ENCODE measurements at places on chromosomes 12 and 14.
A peak's percentile ranks its signal among the peaks of the same experiment; 100 is the strongest.

DNA sequence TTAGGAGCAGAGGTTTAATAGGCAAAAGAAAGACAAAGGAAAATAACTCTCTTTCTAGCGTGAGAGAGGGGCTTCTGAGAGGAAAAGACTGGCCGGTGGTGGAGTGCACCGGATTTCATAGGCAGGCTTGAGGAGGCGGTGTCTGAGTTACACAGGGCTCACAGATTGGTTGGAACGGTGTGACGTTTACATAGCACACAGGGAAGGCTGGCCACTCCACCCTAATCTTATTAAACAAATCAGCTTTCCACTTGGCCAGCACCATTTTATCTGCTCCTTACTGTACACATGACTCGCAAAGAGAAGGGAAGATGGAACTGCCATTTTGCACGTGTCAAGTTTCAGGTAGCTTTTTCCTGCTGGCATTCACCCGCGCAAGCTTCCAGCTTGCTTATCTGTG, 587.7 kb downstream of the RPL10L start:
- no peak for DNase-seq

GRCh38 chr14:59870277-59871165, at the start of gene RTN1:
RTN1 (minus strand) TSS chr14:59870776; CDS start chr14:59870630, 146 bp downstream.
- DNase-seq: peak; percentile 66

DNA sequence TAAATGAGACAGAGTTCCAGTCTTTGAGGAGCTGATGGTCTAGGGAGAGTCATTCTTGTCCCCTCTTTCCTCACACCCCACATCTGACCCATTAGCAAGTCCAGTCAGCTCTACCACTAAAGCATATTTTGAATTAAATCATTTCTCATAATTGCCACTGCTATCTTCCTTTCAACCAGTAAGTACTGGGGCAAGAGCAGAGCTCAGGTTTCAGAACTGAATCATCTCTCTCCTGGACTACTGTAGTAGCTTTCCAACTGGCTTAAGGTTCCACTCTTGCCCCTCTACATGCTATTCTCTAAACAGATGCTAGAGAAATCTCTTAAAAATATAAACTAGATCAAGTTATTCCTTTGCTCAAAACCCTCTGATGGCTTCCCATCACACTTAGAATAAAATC, 218.3 kb downstream of the TTC6 start:
- DNase-seq: no peak

DNA sequence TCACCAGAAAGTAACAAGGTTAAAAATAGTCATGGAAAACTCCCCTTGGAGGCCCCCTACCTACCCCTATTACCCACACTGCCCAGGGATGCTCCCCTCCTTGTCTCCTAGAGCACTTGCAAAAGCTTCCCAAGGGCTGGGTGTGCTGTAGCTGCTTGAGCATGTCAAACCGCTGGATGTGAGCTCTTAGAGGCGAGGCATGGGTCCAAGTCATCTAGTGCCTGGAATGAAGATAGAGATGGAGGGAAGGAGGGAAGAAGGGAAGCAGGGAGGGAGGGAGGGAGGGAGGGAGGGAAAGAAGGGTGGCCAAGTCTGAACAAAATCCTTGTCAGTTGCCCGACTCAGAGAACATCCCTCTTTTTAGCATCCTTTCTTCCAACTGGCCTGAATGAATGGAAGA, 43.1 kb downstream of the LTBP2 start:
- no peak for DNase-seq

GRCh38 chr14:77593501-77593961, 22.9 kb downstream of the SPTLC2 start:
- DNase-seq: no peak

DNA sequence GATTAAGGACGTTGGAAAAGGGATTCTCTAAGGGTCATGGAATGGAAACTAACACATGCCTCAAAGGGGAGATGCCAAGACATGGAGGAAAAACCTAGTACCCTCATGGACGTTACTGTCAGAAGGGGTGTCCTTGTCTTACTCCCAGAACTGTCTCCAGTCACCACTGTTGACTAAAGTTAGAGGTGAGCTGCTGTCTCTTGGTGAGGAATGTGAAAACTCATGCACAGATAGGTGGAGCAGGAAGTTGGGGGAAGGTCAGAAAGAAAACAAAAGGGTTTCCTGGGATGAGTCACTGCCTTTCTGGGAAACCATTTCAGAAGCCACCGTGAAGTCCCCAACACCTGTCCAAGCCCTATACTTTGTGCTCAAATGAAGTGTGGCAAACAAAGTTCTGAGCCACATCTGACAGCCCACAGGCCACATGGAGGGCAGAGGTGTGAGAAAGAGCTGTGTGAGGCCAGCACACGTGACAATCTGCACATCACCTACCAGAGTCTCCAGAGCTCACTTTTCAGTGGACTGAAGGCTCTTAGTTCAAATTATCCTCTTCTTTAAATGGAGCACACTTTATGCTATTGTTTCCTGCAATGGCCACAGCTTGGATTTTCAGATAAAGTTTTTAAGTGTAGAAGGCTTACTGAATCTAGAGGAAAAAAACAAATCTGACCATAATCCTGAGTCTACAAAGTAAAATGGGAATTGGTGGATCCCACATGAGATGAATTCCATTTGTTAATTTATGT, 92.9 kb upstream of the EGLN3 start:
- no peak for DNase-seq

DNA sequence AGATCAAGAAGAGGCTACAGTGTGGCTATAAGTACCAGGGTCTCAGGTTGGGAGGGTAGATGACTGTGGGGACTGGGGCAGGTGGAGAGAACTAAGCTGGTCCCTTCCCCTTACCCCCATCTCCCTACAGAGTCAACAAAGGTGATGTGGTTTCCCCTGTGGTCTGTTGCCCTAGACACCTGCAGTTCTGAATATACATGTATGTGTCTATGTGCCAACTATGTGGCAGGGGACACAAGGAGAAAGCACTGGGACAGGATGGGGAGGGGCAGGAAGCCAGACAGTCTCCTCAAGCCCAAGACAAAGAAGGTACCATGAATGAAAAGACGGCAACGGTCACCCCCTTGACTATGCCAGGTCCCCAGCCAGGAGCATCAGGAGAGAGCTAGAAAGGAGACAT, 4.5 kb upstream of the HDAC7 start:
- DNase-seq: no peak

DNA sequence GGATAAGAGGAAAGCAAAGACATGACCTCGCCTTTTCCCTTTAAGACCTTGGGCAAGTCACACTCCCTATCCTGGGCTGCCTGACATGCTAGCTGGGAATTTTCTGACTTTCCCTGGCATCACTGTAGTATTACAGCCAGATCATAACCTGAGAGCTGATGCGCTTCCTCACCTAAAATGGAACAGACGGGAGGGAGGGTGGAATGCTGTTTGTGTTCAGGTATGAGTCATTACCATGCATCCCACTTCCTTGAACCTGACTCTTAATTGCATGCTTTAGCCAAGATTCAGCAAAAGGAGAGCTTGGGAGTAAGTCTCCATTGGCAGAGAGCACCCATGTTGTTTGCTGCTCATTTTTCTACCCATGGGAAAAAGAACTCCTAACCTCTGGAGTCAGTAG, 156.5 kb downstream of the KCNK10 start:
- DNase-seq: no peak

DNA sequence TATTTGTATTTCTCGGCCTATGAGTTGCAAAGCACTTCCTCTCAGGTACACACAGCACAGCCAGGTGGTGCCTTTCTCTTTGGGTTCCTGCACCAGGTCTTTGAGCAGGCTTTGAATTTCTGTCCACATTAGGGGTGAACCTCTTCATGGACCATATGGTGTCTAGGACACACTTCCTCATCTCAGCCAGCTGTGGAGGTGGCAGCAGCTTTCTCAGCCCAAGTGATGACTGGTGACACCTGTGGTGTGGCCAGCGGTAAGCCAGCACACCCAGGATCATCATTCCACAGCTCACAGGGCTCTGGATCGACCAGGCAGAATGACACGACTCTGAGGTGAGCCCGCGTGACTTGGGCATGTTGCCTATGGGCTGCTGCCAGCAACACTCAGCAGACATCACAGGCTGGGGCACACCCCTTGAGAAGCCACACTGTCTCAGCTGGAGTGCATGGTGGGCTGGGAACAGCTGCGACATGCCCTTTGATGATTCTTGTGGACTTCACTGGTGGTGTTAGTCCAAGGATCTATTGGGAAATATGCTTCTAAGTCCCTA, 36.8 kb downstream of the SLC5A8 start:
- no peak for DNase-seq

- DNase-seq: no peak
Measured at GRCh38 chr12:16198884-16199283, 78.6 kb downstream of the SLC15A5 start.

GRCh38 chr14:30620178-30620577, 1.9 kb upstream of the SCFD1 start:
- no peak for DNase-seq

DNA sequence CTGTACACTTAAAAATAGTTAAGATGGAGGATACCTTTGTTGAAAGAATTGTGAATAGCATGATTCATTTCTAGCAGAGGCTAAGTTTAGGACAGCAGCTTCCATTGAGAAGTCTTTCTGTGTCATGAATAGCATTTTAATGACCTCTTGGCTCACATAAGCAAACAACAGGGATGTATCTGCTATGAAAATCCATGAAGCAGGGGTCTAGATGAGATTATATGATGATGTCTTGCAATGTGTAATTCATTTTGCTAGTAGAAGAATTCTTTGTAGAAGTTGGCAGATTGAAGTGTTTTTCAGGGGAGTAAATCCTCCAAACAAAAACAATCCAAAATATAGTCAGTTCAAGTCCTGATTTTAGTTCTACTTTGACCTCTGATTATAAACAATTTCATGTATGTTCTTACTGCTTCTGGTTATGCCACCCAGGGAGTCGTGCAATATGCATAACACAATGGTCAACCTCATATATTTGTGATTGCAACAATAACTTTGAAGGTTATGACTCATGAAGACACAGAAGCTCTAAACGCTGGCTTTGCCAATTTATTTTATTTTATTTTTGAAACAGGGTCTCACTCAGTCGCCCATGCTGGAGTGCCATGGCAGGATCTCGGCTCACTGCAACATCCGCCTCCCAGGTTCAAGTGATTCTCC, 6.9 kb upstream of the RD3L start:
- DNase-seq: no peak
